Temporal lobe (tissue), 4 donors: ENCODE measurements at places on chromosomes 6 and 20. TPM values are rescaled to one million over a fixed set of nuclear protein-coding genes. Genes with fewer than 3 reads are reported as not detected.

NOX3 gene
- total RNA-seq, result not detected

HMGCLL1 gene
- total RNA-seq, result 45.2 TPM

MCCD1 gene
- not detected for total RNA-seq

PPDPF gene
- 24.1 TPM for total RNA-seq

OOEP gene
- not detected for total RNA-seq

MTFR2 gene
- 0.25 TPM for total RNA-seq

FKBP1C gene
- total RNA-seq, result not detected

GPSM3 gene
- total RNA-seq, result 0.49 TPM

SMOC2 gene
- total RNA-seq, result 3.2 TPM

OR12D3 gene
- not detected for total RNA-seq
